ENCODE measurements at places on chromosomes 3 and 15.

DNA sequence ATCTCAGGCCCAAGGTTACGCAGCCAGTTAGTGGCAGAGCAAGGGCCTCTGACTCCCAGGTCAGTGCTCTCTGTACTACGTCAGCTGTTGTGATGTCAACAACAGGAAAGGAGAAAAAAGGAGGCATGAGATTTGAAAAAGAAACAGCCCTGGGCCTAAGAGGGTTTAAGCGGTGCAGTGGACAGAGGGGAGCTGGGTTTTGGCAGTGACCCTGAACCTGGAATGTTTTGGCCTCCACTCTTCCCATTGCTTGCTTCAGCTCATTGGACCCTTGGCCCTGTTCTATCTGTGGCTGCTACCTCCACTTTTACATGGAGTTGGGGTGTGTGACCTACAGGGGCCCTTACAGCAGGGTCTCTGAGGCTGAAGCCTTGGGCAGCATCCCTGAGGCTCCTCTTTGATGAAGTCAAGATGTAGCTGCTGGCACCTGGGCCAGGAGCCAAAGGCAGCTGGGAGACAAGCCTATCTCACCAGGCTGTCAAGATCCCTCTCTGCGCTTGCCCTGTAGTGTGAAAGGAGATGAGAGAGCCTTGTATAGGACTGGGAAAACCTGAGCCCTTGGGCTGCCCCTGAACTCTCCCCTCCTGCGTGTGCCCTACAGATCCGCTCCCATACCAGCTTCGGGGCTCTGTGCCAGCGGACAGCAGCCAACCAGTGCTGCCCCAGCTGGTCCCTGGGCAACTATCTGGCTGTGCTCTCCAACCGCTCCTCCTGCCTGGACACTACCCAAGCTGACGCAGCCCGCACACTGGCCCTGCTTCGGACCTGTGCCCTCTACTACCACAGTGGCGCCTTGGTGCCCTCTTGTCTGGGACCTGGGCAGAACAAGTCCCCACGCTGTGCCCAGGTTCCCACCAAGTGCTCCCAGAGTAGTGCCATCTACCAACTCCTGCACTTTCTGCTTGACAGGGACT lies 8.7 kb downstream of the DISP2 start:
- DNase-seq: no peak

DNA sequence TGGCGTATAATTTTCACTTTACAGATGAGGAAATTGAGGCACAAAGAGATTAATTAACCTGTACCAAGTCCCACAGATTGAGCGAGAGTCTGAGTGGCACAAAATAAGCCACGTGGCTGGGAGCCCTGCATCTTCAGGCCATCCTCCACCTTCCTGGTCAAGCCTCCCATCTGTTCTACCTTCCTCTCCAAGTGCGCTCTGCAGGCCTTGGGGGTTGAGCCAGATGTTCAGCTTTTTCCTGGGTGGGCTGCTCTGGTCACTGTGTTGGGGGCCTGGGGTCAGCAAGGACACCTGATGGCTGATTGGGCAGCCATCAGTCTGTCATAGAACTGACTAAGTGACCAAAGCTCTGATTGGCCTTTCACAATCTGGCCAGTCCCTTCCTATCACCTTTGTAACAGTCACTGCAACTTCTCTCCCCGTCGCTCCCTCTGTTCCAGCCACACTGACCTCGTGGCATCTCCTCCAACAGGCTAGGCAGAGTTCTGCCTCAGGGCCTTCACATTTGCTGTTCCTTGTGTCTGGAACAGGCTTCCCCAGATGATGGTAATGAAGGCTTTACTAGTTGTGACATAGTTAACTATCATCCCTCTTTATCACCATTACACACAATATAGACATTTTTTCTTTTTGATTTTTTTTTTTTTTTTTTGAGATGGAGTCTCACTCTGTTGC lies 46.8 kb downstream of the SCN5A start:
- DNase-seq: no peak

GRCh38 chr15:48493763-48494225 lies 151.7 kb downstream of the FBN1 start:
- DNase-seq: no peak

GRCh38 chr3:155553780-155554179 lies 191.1 kb downstream of the PLCH1 start:
- DNase-seq: no peak

DNA sequence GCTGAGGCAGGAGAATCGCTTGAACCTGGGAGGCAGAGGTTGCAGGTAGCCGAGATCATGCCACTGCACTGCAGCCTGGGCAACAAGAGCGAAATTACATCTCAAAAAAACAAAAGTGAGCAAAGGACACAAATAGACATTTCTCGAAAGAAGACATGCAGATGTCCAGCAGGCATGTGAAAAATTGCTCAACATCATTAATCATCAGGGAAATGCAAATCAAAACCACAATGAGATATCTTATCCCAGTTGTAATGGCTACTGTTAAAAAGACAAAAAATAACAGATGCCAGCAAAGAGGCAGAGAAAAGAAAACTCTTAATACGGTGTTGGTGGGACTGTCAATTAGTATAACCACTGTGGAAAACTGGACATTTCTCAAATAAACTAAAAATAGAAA lies 20.9 kb downstream of the ASB7 start:
- no peak for DNase-seq

DNA sequence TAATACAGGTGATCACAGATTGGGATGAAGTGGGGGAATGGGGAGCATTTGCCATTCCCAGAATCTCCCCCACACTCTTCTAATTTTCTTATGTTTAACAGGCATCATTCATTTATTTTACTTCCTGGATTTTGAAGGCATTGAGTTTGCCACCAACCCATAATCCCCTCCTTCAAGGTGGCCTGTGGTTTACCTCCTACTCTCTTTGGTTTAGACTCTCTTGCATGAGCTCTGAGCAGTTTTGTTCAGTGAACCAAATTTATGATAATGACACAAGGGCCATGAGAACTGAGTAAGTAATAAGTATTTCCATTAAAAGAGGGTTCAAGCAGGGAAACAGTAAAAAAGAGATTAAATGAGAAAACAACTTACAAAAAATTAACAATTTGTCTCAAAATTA lies 703.1 kb upstream of the CFAP20DC start:
- DNase-seq: no peak

GRCh38 chr3:113169891-113170452 lies 41.4 kb upstream of the BOC start:
- DNase-seq: no peak

DNA sequence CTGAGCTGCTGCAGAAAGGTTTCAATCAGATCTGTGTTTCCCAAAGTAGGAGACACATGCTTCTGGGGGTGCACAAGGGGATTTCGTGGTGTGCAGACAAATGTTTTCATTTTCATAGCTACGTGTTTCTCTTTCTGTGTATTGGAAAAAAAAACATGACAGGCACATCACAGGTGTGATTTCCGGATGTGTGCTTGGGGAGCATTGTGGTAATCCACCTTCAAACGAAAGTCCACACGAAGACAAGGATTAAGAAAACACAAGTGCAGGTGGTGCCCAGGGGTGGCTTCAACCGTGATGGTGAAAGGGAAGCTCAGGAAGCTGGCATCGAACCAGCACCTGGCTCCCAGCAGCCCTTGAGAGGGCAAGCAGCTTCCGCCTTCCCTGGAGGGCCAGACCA lies 164.6 kb upstream of the LINGO1 start:
- no peak for DNase-seq

DNA sequence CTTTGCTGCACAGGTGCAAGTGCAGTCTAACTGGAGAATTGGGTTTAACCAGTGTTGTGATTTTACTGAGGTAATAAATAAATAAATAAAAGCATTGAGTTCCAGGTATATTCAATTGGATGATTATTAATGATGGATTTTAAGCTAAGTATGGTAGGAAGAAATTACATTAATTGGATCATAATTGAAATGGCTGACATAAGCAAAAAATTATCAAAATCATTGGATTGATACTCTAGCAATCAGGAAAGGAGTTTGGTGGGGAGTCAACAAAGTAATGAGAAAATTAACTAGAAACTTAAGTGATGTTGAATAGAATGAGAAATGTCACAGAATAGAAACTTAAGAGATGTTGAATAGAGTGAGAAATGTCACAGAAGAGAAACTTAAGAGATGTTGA lies 981.9 kb downstream of the SI start:
- no peak for DNase-seq
